ENCODE measurements at places on chromosomes 6 and 20.

- DNase-seq, result no peak
Observed at GRCh38 chr6:129481706-129482105, 228.3 kb downstream of the ARHGAP18 start.

GRCh38 chr6:1497761-1498105, 108.4 kb downstream of the FOXF2 start:
- no peak for DNase-seq

DNA sequence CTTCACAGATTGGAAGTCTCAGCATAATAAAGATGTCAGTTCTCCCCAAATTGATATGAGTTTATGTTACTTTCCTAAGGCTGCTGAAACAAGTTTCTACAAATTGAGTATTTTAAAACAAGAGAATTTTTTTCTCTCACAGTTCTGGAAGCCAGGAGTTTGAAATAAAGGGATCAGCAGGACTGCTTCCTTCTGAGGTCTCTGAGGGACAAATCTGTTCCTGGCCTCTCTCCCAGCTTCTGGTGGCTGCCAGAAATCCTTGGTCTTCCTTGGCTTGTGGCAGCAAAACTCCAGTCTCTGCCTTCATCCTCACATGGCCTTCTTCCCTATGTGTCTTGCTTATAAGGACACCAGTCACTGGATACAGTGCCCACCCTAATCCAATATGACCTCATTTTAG, 136.1 kb downstream of the TFAP2A start:
- DNase-seq, result no peak

DNA sequence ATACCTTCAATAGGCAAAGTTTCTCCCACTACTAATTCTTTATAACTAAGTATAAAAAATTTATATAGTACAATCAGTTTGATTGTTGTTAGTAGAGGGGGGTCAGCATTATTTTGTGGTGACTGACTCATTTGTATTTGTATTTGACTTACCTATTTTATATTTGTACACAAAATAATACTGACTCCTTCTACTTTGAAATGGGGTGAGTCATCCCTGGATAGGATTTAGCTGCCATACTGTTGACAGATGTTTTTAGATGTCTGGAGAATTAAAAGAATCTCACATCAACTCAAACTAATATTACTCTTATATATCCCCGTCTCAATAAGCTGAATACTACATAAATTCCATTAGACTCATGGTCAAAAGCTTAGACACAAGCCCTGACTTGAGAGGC, 114.9 kb downstream of the FRK start:
- DNase-seq, result no peak

DNA sequence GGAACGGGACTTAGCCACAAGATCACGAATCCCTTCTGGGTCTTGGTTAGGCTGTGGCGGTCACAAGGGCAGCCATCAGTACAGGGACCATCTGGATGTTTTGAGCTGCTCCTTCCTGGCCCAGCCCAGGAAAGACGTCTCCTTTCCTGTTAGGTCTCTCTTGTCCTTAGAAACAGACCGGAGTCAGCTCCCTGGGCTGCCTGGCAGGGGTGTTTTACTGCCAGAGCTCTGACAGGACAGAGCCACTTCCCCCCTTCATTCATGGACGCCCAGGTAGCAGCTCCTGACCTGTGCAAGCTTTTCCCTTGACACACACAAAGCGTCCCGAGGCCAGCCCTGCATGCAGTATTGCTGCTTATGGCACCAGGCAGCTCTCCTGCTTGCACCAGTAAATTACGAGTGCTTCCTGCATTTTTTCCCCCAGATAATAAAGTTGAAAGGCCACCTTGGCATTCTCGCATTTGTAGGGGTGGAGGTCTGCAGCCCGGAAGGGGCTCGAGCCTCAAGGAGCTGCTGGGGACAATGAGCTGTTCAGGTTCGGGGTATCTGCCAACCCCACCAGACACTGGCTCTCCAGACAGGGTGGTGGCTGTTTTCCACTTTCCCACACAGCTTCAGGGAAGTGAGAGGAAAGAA, 87.4 kb downstream of the NOL4L start:
- peak; percentile 79 for DNase-seq

- no peak for DNase-seq
Observed at GRCh38 chr6:50720623-50721022, 7.3 kb downstream of the TFAP2D start.

DNA sequence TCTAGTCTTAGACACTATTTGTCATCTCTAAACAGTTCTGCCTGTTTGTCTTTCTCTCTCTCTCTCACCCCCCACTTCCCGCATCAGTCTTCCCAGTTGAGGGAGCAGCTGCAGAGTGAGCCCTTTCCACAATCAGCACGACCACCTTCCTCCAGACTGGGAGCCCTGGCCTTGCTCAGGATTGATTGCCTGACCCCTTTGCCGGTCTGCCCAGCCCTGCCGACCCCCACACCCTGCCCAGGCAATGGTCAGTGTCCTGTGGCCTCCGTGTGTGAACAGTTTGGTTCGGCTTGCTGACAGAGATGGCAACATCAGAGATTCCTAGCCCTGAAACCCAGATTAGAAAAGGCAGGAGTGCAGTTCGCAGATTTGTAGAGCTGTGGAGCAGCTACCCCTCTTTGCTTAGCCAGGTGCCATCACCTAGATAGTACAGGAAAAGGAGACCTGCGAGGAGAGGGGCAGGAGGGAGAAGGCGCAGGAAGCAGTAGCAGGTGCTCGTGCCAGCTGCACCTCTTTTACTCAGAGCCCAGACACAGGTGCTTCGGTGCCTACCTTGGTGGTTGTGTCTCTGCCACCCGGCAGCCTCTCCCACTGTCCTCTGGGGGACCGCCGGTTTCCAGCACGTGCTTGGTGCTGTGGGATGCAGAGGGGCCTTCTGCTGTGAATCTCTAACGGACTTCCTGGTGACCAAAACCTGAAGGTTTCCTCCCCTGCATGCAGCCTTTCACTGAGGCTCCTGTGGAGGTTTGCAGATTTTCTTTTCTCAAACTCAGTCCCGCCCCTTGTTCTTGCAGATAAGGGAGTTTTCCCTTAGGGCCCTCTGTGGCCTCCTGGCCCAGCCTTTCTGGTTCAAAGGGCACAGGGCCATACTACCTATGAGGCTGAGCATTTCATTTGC, 92.4 kb downstream of the SCML4 start:
- DNase-seq, result no peak

- no peak for DNase-seq
Observed at GRCh38 chr6:31582230-31582643, at the start of gene LTB. TSS of gene LTB (minus strand) at chr6:31582424. CDS start at chr6:31582417, 7 bp downstream.

GRCh38 chr6:20092071-20092566, 120.2 kb downstream of the MBOAT1 start:
- peak; percentile 48 for DNase-seq

GRCh38 chr6:25934735-25935313, 4.3 kb upstream of the SLC17A2 start:
- no peak for DNase-seq

DNA sequence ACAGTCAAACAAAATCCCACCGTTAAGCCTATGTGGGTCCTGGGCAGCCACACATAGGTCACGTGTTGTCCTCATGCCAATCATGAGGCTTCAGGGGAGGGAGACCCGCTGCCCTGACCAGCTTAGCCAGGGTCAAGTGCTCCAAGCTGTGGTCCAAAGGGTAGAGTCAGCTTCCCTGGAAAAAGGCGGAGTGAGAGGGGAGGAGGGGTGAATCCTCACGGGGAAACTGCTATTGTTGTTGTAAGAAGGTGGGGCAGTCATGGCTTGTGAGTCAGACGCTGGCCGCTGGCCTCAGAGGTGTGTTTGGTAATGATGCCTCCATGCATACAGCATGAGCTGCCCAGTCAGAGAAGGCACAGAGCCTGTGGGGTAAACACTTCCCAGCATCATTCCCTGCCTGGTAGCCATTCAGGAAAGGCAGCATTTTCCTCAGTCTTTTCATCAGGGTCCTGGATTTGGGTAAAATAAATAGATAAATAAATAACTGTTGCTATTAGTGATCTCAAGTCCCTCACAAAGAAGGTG, 8.7 kb downstream of the CST3 start:
- DNase-seq, result peak; percentile 52

DNA sequence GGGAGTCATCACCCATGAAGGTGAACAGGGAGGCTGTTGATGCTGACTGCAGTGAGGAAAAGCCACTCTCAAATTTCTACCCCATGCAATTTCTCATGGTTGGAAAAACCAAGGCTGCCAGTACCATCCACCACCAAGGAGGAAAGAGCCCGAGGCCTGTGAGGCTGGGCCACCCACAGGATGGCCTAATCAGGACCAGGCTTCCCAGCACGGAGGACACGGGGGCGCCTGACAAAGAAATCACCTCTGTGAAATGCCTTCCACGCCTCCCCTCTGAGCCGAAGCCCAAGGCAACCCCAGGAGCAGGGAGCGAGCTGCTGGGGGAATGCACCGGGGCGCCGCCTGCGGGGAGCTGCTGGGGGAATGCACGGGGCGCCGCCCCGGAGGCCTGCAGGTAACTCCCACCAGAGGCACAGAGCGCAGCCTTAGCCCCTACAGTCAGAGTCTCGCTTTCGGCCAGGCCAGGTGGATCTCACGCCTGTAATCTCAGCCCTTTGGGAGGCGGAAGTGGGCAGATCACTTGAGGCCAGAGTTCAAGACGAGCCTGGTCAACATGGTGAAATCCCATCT, 26.9 kb downstream of the FOXF2 start:
- DNase-seq, result no peak

- no peak for DNase-seq
Observed at GRCh38 chr6:7761051-7761450, 35.2 kb downstream of the BMP6 start.

GRCh38 chr6:11921017-11921438, 91.1 kb upstream of the HIVEP1 start:
- peak; percentile 30 for DNase-seq

DNA sequence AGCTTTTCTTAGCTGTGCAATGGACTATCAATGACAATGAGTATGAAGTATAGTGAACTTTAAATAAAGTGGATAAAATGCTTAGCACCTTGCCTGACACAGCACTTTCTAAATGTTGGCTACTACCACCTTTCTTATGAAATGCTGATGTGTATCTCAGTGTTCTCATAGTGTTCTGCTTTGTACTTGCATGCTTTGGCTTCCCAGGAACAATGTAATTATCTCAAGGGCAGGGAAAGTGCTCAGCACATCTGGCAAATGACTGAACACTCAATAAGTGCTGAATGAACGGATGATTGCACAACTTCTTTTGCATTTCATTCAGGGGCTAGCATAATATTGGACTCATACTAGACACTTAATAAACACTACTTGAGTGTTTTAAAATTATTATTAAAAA, 28.2 kb upstream of the NOX3 start:
- no peak for DNase-seq

GRCh38 chr6:167150941-167151549, 6.7 kb downstream of the GPR31 start:
- DNase-seq, result no peak

GRCh38 chr20:15200147-15200565, 862.7 kb upstream of the FLRT3 start:
- no peak for DNase-seq

DNA sequence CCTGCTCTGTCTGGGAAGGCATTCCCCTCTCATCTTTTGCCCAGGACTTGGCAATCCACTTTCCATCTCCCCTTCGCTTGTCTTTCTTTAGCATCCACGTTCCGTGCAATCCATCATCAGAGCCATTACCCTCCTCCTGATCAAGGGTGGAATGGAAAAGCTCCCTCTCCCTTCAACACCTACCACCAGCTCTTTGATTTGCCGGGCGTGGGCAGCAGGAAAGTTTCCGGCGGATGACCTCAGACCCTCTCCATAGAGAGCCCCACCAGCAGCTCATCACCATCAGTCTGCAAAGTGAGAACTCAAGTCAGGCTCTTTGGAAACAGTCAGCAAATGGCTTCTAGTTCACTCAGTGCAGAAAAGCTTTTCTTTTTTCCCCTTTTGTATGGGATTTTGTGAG, 76.2 kb downstream of the TSHZ2 start:
- no peak for DNase-seq

DNA sequence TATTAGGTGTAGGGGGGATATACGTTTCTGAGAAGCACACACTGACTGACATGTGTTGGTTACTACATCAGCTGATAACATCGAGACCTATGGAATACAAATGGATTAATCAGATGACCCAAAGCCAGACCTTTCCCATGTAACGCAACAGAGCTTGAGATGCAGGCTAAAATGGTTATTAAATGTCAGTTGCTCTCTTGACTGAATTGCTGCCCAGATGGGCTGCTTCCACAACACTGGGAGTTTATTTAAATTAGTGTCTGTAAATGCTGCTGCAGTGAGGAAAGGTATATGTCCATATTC, 298.8 kb downstream of the PHACTR1 start:
- DNase-seq, result no peak

DNA sequence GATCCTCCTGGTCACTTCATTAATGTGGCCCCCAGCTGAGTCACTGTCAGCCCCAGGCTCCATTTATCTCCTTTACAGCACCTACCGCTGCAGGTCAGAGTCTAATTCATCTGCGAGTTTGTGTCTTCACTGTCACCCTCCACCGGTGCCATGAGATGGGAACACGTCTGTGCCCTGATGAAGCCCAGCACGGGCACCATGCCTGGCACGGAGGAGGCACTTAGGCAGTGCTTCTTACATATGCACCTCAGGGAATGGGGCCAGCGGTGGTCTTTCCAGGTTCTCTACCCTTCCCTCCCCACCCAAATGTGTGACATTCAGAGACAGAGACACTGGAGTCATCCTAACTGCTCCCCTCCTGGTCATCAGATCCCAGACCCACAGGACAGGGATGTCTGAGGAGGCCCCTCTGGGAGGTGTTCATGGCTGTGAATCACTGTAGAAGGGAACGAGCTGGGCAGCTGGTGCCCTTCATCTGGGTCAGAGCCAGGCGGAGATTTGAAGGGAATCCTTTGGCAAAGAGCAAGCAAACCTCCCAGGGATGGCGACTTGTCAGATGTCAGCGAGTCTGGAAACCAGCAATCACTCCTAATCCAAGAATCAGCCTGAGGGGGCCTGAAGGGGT, 364.6 kb downstream of the PREX1 start:
- no peak for DNase-seq

GRCh38 chr20:17530716-17531664, at the start of gene BFSP1:
TSS of gene BFSP1 (minus strand) at chr20:17531379. CDS start at chr20:17531329, 50 bp downstream.
- peak; percentile 44 for DNase-seq

Measured in kidney capillary endothelial cell (primary cell).